ENCODE measurements at places on chromosomes 16 and 17.

GRCh38 chr16:70433458-70434103 is 5.3 kb downstream of the ST3GAL2 start:
- no peak for DNase-seq

- DNase-seq, result no peak
Observed at GRCh38 chr17:42906772-42907446, 6.3 kb downstream of the G6PC1 start.

DNA sequence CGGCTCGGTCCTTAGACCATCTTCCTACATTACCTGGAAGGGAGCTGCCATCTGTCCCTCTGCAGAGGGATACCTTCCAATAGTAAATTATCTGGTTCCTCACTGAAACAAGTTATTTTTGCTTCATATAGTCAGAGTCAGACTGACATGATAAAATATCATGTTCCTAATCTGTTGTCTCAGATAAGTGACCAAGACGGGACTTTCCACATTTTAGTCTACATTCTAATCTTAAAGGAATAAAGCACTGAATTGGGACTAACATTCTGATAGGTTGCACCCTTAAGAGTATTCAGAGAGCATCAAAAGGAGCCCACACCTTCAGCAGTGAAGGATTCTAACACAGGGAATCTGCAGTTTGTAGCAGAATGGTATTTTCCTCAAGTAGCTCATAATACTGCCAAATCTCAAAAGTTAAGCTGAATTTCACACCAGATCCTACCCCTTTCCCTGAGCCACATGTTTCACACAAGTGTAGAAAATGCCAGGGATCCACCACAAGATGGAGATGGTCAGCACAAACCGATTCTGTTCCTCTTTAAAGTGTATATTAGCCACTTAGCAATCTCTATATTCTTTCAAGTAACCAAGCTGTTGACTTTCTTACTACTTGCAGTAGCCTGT is 13.4 kb downstream of the GINS2 start:
- DNase-seq, result no peak

GRCh38 chr16:5393070-5393469 is 295.5 kb upstream of the EEF2KMT start:
- no peak for DNase-seq

Data from stimulated activated CD4-positive, alpha-beta T cell treated with anti-CD3 and anti-CD28 coated beads, Interleukin-2, amount 100 ng/mL, for 24 hours (primary cell).